Cardiac atrium fibroblast (primary cell): ENCODE measurements at places on chromosomes 6 and 20. TPM values are rescaled to one million over a fixed set of nuclear protein-coding genes. Genes with fewer than 3 reads are reported as not detected.

Gene ZNF165
- 0.16 and 0.36 TPM in 2 replicates for total RNA-seq

Gene AFDN
- total RNA-seq, result 11.2 and 32.2 TPM in 2 replicates

Gene C6orf163
- 0.16 and 0.18 TPM in 2 replicates for total RNA-seq

Gene BIRC7
- not detected in 2 replicates for total RNA-seq

Gene IMPG1
- total RNA-seq, result not detected in 2 replicates

Gene EFCAB8
- under 0.01 TPM in 1 of 2 replicates, not detected in the other for total RNA-seq

Gene MAP3K5
- total RNA-seq, result 8.3 TPM in 2 replicates

Gene CLPSL1
- total RNA-seq, result not detected in 2 replicates

Gene PLEKHG1
- 0.90 and 6.5 TPM in 2 replicates for total RNA-seq

Gene GID8
- total RNA-seq, result 21.5 and 23.7 TPM in 2 replicates

Gene NKAPL
- 0.36 and 2.3 TPM in 2 replicates for total RNA-seq

Gene SFTA2
- total RNA-seq, result not detected in 2 replicates

Gene LAMA2
- total RNA-seq, result 214 and 220 TPM in 2 replicates

Gene FRS3
- 1.9 and 2.3 TPM in 2 replicates for total RNA-seq

Gene PTGIS
- total RNA-seq, result 18.8 and 20.7 TPM in 2 replicates

Gene PHACTR1
- under 0.01 and 1.5 TPM in 2 replicates for total RNA-seq

Gene FOXA2
- total RNA-seq, result not detected in 2 replicates
